ENCODE measurements at places on chromosomes 4 and X.

DNA sequence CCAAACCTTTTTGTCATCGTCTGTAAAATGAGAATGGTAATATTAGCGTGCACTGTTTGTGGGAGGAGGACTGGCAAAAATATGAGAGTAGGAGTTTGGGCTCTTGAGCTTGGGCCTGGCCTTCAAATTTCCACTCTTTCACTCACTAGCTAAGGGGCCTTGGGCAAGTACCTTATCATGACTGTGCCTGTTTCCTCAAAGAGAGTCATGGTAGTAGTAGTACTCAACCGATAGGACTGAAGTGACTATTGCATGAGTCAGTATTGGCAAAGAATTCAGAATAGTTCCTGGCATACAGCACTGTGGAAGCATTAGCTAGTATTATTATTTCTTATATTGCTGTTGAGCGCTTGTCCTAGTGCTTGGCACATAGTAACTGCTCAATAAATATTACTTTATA is 16.0 kb upstream of the RBM3 start:
- no peak for DNase-seq

DNA sequence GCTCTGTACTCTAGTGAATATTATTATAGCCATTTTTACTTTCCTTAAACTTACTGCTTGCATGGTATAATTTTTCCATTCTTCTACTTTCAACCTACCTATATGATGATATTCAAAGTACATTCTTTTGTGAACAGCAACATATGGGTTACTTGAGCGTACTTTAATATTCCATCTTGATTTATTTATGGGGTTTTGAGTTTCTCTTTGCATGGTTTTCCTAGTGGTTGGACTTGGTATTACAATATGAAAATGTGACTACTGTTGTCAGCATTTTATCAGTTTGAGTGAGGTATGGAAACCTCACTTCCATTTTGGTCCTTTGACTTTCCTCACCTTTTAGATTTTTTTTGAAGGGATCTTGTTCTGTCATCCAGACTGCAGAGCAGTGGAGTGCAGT is 35.9 kb downstream of the ADGRG4 start:
- DNase-seq, result no peak

- DNase-seq, result no peak
These were observed 19.9 kb downstream of the SORCS2 start for GRCh38 chr4:7212101-7212674.

GRCh38 chr4:8545439-8545765 is 34.8 kb upstream of the GPR78 start:
- DNase-seq, result no peak

GRCh38 chr4:54011201-54011600 is 53.2 kb downstream of the CHIC2 start:
- DNase-seq, result no peak

Measured in iPS DF 19.7 (cell line).